ENCODE measurements at places on chromosomes 7 and 10. TPM values are rescaled to one million over a fixed set of nuclear protein-coding genes. Genes with fewer than 3 reads are reported as not detected.

GRCh38 chr10:56349611-56350010 lies 11.4 kb downstream of the ZWINT start:
- DNase-seq = no peak

NPSR1 gene
- total RNA-seq = not detected

- no peak for DNase-seq
Measured at GRCh38 chr7:156386097-156386496, 254.5 kb upstream of the RNF32 start.

GRCh38 chr10:60282771-60283353 lies 106.8 kb downstream of the ANK3 start:
- no peak for DNase-seq

- DNase-seq = no peak
Measured at GRCh38 chr10:5070648-5071410, 23.4 kb upstream of the AKR1C3 start.

- DNase-seq = no peak
Measured at GRCh38 chr7:108331971-108332370, 124.3 kb downstream of the NRCAM start.
